ENCODE measurements at places on chromosomes 4 and X.

DNA sequence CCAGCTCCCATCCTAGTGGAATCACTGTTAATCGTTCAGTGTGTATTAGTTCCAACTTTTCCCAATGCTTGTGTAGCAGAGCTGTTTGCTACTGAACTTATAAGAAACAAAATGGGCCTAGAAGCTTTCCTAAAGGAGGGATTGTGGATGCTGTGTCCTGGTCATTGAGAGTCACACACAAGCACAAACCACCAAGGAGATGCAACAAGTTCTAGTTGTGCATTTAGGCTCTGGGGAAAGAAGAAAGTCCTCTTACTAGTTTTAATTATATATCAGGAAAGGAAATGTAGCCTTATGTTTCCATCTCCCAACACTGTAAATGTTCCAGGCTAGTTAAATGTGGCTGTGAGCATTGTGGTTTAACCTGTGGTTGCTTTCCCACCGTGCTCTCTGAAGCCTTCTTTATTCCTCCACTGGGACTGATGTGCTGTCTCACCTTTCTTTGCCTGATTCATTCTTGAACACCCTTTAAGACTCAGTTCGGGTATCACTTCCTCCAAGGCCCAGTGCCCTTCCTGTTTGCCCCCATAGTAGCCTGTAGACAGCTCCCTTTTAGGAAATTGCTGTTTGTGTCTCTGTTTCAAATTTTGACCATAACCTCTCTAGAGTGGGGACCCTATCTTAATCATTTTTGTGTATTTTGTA lies 34.3 kb downstream of the ATP10D start:
- DNase-seq: no peak

DNA sequence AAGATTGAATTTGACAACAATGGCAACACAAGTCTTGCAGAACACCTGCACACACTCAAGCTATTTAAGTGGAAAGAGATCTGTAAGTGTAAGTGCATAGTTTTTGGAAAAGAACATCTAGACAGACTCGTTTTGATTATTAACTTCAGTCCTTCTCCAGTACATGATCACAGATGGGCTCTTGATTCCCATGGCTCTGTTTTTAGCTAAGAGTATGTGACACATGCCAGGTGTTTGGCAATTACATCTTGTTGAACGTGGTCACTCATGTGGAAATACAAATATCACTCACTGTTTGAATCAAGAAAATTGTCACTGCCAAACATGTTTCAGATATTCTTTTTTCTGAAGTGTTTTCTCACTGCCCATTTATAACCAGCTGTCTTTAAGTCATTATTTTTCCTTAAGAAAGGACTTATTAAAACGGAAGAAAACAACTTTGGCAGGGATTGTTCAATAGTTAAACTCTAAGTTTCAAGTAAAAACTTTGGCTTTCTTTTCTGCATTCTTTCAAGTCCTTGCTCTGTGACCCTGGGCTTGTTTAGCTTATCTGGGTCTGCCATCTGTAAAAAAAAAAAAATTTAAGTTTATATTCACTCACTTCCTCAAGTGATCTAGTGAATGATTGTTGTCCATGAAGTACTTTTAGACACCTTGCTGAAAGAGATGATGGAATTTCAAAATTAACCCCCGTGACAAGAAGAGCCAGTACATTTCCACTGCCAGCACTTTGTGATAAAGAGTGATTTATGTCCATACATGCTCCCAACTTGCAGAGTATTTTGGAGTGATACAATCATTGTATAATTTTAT lies 125.4 kb downstream of the ATXN3L start:
- DNase-seq: peak; percentile 52

GRCh38 chrX:39764441-39764914 lies 333.3 kb downstream of the BCOR start:
- DNase-seq: no peak

GRCh38 chrX:41384051-41384705 lies 50.2 kb downstream of the DDX3X start:
- no peak for DNase-seq

- DNase-seq: no peak
Observed at GRCh38 chr4:12881945-12882584, 602.1 kb downstream of the RAB28 start.

GRCh38 chr4:127616898-127617297 lies 15.9 kb upstream of the INTU start:
- DNase-seq: no peak

GRCh38 chr4:119041951-119042560 lies 93.6 kb upstream of the MYOZ2 start:
- peak; percentile 30 for DNase-seq

DNA sequence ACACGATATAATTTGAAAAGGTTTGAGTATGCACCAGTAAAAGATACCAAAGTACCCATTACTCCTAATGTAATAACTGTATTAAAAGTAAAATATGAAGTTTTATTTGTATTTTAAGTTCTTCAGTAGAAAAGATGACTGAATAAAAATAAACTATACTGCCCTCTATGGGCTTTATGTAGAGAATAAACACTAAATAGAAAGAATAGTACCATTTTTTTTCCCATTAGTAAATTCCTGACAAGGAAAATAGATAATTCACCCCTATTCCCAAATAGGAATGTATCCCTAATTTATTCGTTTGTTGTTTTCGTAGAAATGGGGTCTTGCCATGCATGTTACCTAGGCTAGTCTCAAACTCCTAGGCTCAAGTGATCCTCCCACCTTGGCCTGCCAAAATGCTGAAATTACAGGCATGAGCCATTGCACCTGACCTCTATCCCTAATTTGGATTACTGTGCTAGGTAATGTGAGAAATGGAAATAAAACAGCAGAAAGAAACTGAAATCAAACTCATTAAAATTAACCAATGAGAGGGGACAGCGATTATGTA lies 73.6 kb upstream of the COX18 start:
- no peak for DNase-seq

GRCh38 chrX:154818916-154819770 lies 13.9 kb upstream of the MPP1 start:
- DNase-seq: no peak

DNA sequence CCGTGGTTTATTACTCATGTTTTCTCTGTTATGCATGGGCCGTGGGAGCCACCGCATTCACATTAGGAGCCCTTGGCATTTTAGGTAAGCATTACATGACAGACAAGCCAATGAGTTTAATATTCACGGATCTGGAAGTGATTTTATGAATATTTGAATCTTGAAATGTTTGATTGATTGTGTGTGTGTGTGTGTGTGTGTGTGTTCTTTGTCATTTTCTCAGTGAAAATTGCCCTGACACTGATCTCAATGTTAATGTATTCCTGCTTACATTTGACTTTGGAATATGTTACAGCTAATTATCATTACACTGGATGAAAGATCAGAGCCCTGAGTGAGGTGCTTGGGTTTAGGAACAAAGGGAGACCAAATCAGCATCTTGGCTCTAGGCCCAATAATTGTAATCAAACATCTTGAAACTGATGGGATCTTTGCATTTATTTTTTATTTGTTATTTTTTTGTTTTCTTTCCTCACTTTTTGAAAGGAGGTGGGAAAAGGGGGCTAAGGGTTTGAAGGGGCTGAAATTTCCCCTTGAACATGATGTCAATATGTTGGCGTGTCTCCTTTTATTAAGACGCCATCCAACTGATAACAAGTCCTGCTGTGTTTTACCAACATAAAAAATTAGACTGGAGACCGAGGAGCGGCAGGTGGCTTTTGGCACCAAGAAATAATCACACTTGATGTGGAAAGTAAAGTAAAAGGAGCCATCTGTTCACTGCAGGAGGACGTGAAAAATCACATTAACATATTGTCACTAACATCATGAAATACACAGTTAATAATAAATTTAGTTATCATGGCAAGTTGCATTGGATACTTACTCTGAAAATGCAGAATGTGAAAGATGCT lies 5.2 kb upstream of the GK2 start:
- no peak for DNase-seq

- no peak for DNase-seq
Observed at GRCh38 chr4:107931775-107932321, 499 bp downstream of the CYP2U1 start.

DNA sequence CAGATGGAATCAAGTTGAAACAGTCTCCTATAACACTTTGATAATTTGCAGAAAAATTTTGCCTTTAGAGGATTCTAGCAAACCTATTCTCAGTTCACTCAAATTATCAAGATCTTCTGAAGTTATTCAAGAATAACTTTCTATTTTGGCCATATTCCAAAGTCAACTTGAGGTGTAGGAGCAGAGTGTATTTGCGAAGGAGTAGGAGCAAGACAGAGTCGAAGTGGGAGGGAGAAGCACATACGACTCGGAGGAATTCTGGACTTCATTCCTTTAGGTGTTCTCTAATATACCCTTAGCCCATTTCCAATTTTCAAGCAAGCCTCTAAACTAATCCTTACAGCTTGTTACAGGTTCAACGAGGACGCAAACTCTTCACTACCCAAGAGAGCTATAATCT lies 252.9 kb downstream of the GPM6A start:
- no peak for DNase-seq

DNA sequence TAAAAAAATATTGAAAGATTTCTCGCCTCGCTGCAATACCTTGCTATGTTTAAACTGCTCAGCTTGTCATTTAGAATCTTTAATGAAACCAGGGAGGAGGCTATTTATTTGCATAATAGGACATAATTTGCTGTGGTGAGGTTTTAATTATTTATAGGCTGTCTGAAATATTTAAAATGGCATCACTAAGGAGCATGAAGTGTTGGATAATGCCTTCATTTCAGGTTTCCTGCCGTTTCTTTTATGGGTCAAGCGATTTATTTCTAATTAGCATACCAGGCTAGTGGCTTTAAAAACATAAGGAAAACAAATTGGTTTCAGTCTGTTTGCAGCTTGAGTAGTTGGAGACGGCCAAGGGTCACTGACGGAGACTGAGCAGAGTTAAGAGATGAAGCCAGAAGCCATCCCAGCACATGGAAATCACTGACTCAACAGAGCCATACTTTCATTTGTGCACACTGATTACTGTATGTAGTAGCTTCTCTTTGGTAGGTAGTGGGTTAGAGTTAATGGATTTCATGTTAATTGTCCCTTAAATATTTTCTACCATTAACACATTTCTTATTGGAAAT lies 1962.4 kb upstream of the TENM3 start:
- DNase-seq: no peak

DNA sequence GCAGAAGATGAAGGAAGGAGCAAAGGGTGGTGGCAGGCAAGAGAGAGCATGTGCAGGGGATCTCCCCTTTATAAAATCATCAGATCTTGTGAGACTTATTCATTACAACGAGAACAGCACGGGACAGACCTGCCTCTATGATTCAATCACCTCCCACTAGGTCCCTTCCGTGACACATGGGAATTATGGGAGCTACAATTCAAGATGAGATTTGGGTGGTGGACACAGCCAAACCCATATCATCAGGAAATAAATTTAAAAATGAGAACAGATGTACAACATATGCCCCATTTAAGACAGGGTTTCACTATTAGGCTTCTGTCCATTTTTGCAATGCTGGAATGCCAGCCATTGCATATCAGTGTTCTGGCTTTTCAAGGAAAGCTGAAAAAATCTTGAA lies 346.7 kb upstream of the SLIT2 start:
- DNase-seq: no peak

DNA sequence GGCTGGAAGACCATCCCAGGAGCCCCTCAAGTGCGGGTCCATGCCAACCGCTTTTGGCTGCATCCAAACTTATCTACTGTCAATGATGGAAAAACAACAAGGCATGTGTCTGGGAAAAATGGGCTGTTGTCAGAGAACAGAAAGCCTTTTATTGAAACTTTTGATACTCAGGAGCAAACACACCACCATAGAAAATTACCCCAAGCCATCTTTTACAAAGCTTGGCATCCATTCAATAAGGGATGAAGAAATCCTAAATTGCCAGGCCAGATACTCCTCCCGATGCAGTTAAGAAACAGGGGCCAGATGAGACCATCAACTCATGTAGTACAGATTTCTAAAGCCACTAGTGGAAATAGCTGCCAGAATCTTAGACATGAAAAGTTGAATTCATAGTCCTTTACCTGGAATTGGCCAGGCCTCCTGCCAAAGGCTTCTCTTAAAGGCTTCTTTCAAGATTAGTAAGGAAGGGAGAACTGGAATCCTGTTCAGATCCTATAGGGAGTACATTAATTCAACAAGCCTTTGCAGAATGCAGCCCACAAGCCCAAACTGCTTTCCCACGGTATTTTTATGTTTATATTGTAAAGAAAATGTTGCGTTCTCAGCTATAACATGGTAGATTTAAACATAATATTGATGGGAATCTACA lies 145.4 kb upstream of the MAP3K15 start:
- DNase-seq: no peak

DNA sequence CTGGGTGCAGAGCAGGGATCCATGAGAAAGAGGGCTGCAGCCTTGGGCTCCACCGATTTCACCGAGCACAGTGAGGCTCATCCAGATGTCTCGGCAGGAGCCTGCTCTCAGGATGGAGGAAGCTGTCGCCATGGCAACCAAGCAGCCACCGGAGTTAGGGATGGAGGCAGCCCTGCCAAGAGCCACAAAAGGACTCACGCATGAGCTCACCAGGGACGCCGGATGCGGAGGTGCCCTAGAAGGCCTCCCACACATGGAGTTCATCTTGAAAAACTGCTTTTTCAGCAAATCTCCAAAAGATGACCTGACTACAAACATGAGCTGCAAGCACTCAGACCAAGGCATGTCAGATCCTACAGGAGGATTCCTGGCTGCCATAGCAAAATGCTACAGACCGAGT lies 90.7 kb downstream of the WFS1 start:
- no peak for DNase-seq

GRCh38 chr4:164446516-164446915 lies 307.4 kb upstream of the SMIM31 start:
- no peak for DNase-seq

GRCh38 chrX:115968436-115969252 lies 201.9 kb upstream of the AGTR2 start:
- DNase-seq: peak; percentile 41

GRCh38 chr4:152665691-152666395 lies 14.0 kb downstream of the TMEM154 start:
- no peak for DNase-seq

DNA sequence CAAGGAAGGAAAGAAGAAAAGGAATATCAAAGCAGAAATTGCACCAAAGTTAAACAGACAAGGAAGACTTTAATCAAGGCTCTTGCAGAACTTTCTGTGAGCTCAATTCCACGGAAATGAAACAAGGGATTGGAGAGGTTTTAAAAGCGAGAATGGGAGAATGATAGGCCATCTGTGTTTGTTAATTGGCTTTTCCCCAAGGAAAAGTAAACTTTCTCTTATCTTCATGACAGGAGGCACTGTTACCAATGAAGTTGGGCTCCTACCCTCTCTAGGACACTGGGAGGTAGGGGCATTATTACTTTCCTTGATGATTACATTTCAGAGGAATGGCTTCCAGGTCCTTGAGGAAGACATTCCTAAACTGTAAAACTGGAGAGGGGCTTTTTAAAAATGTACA lies 328.8 kb upstream of the NWD2 start:
- DNase-seq: no peak

- no peak for DNase-seq
Observed at GRCh38 chrX:153642051-153642654, 4.8 kb upstream of the DUSP9 start.

GRCh38 chrX:54494166-54494988 lies 1.7 kb downstream of the FGD1 start:
- no peak for DNase-seq

DNA sequence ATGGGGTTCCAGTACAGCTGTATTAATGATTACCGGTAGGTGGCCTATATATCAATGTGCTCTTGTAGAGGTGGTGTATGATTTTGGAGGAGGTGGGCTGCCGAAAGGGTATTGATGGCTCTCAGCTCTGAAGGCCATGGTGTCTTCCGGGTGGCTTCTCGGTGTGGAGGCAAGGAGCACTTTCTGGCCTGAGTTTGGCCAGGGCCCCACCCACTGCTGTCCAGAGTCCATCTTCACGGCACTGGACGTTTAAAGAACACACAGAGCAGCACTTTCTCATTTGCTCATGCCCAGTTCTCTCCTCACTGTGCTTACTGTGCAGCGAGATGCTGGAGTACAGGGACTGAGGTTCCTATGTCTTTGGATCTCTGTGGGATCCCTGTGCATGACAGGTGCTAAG lies 16.1 kb downstream of the BST1 start:
- DNase-seq: no peak

Measured in NCI-H1436 (cell line).